Activated CD4-positive, alpha-beta T cell treated with anti-CD3 and anti-CD28 coated beads, Interleukin-2, amount 50 U/mL, for 1 hour (primary cell): ENCODE measurements at places on chromosomes 3 and 15.

GRCh38 chr3:62724503-62724902 lies 150.7 kb downstream of the CADPS start:
- no peak for DNase-seq

DNA sequence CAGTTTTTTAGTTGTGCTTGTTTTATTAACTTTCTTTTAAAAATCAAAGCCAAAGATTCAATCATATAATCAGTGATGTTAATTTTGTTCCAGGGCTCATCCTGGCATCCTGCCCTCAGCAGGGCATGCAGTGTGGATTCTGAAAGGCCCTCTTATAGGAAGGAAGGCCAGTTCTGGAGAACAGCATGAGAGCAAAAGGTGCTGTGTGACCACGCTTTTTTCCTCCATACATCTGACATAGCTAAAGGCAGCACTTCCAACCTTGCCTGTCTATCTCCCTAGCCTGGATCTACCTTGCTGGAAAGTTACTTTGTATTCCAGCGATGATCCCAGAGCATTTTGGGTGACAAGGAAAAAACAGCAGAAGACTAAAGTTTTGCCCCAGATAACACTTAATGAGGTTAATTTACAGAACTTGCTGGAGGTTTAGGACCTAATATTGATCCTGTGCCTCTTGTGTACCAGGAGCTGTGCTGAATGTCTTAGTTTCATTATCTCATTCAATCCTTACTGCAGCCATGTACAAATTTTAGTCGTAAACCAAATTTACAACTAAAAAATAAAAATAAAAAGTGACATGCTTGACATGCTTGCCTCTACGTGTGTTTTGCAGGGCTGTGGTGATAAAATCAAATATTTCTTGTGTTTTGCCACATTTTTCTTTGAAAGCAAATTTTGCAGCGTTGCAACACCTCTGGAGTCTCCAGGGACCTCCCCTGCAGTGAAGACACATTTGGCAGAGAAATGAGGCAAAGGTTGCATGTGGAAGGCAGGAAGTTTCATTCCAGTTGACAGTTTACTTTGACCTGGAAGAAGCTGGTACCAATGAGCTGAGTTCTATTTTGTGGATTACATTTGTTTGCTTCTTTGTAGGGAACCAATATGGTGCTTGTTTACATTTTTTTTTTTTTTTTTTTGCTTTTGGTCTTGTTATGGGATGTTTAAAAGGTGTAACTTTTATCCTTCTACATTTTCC lies 13.2 kb downstream of the IL1RAP start:
- no peak for DNase-seq

- DNase-seq: no peak
Observed at GRCh38 chr15:82881747-82882146, 70.8 kb downstream of the HOMER2 start.

DNA sequence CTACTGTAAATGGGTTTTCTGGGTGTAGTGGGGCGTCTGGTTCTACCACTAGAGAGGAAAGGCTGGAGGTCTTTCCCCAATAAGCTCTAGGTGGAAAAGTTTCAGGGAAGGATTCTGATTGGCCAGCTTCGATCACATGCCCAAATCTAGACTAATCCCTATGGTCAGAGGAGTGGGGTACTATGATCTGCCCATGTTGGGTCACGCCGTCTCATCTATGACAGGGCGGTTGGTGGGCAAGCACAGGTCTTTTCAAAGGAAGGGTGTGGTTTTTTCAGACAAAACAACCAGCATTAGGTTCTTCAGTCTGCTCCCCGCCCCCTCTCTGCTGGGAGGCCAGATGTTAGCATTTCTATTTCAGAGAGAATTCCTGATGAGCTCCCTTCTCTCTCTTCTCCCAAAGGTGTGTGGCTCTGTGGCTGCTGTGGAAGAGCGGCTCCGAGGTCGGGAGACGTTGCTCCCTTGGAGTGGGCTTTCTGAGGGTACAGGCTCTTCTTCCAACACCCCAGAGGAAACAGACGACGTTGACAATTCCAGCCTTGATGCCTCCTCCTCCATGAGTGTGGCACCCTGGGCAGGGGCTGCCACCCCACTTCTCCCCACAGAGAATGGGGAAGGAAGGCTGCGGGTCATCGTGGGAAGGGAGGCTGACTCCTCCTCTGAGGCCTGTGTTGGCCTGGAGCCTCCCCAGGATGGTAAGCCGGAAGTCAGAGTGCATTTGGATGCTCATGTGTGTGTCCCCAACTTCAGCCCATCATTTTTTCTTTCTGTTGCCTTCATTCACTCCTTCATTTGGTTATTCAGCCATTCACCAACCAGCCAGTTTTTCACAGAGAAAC lies 9.7 kb upstream of the TATDN2 start:
- peak; percentile 31 for DNase-seq

GRCh38 chr3:152203652-152204051 lies 65.1 kb upstream of the MBNL1 start:
- no peak for DNase-seq

- DNase-seq: no peak
Observed at GRCh38 chr3:16768956-16769355, 115.8 kb upstream of the PLCL2 start.

DNA sequence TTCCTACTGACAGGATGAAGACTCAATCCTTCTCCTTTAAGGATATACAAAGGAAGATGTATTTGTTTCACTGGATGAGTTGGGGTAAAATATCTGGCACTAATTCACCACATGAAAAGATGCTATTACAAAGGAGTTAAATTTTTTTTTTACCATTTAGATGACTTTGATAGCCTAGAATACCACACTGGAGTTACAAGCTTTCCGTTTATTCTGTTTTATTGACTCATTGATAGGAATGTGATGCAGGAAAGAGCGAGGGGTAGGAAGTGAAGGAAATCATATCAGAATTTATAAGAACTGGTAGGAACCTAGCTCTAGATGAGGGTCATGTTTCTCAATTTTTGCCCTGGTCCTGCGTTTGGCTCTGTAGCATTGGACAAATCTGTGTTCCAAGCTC lies 427.2 kb downstream of the GRM7 start:
- DNase-seq: no peak

- no peak for DNase-seq
Observed at GRCh38 chr15:60740787-60741354, 261.9 kb upstream of the ICE2 start.

DNA sequence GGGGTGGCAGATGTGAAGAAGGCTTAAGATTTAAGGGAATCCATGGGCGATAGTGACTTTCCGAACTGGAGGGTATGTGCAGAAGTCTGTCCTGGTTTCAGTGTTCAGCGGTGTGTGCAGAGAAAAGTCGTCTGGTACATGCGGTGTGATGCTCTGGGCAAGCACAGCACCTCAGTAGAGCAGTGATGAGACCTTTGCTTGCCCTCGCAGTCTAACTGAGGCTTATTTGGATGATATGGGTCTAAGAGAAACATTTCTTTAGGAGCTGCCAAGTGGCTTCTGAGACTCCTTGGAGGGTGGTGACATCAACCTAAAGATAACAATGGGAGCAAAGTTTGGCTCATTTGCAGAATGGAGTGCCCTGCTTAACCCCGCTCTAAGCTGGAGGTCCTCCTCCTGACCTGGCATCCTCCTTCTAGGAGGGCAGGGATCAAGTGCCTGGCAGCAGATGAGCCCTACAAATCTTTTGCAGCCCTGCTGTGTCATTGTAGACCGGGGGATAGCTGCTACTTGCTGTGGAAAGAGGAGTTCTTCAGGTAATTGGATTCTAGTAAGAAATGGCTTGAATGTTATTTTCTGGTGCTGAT lies 228.1 kb upstream of the AZI2 start:
- no peak for DNase-seq

GRCh38 chr3:171480526-171480925 lies 20.3 kb upstream of the TNIK start:
- no peak for DNase-seq

- DNase-seq: no peak
Observed at GRCh38 chr3:73481888-73482287, 142.9 kb downstream of the PDZRN3 start.

DNA sequence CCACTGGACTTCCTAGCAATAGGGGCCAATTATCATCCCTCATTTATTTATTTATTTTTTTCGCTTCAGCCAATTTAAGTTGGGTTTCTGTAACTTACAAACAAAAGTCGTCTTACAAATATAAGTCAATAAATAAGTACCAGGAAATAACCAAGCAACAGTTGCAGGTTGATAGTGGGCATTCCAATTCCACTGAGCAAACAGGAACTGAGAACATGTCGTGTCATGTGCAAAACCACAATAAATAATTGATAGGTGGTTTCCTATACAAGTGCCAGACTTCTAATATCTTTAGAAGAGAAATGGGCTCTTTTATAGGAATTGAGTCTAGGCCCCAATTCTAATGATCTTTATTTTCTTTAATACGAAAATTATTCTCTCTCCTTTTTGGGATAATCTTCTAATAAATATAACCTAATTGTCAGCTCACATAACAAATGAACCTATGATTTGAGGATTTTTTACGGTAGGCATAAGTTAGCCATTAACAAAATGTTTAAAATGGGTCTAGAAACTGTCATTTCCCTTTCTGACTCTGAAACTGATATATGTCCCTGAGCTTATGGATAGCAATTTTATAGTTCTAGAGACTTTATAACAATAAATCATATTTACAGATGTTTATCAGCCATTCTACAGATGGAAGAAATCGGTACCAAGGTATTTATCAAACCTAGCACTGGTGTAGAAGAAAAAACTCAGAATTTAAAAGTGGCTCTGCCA lies 571.8 kb downstream of the FOXP1 start:
- DNase-seq: no peak

DNA sequence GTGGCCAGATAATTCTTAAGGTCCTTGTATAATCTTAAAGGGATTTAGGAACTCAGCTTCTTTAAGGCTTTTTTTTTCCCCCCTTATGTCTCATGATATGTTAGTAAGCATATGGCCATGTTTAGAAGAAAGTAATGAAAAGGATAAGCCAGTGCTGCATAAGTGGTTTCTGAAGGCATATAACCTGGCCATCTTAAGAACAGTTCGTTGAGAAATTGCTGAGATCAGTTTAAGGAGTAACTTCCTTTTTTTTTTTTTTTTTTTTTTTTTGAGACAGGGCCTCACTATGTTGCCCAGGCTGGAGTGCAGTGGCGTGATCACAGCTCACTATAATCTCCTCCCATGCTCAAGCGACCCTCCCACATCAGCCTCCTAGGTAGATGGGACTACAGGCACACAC lies 51.7 kb downstream of the UBE2E2 start:
- no peak for DNase-seq

DNA sequence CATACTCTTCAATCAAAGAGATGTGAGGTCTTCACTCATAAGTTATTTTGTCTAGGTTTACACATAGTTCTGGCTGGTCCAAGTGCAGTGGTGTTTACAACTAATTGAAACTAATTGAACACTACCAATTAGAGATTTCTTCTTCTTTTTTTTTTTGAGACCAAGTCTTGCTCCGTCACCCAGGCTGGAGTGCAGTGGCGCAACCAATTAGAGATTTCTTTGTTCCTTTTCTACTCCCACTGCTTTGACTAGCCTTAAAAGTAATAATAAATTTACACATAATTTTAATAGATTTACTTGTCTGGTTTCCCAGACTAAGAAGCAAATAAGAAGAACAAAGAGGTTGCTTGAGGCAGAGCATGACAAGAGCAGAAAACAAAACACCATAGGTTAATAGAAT lies 6.7 kb upstream of the DENND6A start:
- DNase-seq: no peak

DNA sequence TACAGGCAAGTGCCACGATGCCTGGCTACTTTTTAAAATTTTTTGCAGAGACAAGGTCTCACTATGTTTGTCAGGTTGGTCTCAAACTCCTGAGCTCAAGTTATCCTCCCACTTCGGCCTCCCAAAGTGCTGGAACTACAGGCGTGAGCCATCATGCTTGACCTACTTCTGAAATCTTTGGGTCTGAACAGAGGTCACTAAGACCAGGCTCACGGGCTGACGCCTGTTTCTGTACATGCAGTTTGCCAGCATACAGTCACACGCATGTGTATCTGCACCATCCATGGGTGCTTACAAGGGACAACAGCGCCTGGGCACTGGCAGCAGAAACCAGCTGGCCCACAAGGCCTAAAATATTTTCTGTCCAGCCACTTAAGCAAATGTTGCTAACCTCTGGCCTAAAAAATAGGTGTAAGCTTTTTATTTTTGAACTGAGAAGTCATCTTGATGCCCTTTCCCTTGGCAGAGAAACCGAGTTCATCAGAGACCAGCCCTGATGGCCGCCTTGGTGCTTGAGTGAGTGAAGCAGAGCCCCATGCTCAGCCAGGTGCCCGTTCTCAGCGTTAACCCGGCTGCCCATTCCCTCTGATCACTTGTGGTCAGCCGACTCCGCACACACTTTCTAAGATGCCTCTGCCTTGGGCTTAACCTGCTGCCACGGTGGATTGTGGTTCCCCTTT lies 425.2 kb downstream of the OCA2 start:
- DNase-seq: no peak

GRCh38 chr3:196225086-196225485 lies 8.8 kb downstream of the SLC51A start:
- DNase-seq: no peak

GRCh38 chr15:74424901-74425528 lies 8.7 kb downstream of the SEMA7A start:
- DNase-seq: no peak

DNA sequence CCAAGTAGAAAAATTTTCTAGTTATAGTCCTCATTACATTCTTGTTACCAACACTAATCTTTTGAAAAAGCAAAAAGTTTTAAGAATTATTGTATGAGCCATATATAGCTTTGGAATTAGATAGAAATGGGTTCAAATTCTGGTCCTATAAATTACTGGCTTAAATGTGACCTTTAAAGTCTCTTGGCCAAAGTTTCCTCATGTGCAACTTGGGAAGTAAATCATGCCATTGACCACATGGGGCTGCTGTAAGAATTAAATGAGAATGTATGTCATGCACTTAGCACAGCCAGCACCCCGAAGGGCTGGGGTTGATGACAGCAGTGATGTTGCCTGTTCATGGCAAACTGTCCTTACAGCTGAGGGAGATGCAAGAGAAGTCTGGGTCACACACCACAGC lies 108.3 kb downstream of the TOP2B start:
- no peak for DNase-seq

DNA sequence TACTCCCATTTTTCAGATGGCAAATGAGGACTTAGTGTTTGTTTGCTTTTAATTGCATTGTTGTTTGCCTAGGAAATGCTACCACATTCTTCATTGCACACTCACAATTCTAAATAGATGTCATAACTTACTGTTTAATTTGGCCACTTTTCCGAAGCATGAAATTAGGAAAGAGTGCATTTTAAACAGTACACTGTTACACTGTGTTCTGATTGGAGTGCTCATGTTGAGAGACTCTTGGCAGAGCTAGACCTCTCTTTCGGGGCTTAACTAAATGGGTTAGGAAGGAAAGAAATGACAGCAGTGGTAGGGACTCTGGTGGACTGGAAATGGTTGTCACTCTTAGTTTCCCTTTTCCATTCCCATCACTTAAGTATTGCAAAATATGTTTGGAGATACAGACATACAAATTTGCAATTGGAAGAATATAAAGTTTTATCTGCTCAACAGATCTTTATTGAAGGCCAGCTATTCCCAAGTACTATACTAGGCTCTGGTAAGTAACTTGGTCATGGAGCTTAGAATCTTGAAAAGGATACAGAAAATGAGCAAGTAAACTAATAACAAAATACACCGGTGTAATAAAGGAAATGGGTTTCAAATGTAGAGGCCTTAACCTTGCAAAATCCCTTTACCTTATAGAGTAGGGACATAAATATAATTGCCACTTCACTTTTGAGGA lies 90.2 kb downstream of the DCUN1D1 start:
- DNase-seq: no peak
